Activated CD8-positive, alpha-beta memory T cell treated with anti-CD3 and anti-CD28 coated beads for 4 hours (primary cell): ENCODE measurements at places on chromosomes 4 and X.

DNA sequence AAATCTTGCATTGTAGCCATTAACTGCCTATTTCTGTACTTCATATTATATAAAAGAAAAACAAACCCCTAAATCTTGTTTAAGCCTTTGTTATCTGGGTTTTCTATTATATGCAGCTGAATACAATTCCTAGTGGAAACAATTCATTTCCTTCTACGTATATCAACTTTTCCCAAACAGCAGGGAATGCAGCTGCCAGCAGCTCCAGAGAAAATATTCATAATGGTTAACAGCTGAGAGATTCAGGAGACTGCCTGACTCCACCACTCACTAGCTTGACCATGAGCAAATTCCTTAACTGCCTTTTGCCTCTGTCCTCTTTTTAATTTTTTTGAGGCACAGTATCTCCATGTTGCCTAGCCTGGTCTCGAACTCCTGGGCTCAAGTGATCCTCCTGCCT lies 146.2 kb downstream of the SPATA18 start:
- no peak for DNase-seq

- DNase-seq: no peak
These were observed 1.6 kb downstream of the ZCCHC12 start for GRCh38 chrX:118825227-118825626.

DNA sequence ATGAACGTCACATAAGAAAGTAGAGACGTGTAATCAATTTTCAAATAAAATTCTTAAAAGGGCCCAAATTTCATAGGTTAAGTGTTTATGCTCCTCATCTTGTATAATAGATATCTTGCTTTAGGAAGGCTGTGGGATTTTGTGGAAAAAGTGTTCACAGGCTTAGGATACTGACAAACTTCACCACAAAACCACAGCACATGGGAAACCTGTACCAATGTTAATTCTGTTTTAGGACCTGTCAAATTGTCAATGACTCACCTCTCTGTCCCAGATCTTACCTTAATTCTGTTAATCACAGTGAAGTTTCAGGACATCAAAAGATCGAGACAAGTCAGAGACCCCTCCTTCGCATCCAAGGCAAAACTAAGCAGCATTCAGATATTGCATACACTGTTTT lies 24.2 kb downstream of the FGFBP1 start:
- DNase-seq: no peak

GRCh38 chr4:177281351-177281909 lies 28.2 kb upstream of the NEIL3 start:
- DNase-seq: no peak

DNA sequence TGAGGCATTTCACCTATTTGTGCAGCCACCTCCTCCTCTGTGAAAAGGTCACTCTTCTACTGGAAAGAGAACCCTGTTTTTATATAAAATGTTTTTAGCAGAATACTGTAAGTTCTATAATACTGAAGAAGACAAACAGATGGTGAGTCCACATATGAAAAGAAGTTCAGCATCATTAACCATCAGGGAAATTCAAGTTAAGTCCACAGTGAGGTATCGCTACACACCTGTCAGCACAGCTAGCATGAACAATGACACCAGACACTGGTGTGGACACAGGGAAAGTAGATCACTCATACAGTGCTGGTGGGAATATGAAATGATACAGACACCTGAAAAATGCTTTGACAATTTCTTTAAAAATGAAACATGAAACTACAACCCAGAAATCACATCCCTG lies 133.0 kb downstream of the MAD2L1 start:
- no peak for DNase-seq

DNA sequence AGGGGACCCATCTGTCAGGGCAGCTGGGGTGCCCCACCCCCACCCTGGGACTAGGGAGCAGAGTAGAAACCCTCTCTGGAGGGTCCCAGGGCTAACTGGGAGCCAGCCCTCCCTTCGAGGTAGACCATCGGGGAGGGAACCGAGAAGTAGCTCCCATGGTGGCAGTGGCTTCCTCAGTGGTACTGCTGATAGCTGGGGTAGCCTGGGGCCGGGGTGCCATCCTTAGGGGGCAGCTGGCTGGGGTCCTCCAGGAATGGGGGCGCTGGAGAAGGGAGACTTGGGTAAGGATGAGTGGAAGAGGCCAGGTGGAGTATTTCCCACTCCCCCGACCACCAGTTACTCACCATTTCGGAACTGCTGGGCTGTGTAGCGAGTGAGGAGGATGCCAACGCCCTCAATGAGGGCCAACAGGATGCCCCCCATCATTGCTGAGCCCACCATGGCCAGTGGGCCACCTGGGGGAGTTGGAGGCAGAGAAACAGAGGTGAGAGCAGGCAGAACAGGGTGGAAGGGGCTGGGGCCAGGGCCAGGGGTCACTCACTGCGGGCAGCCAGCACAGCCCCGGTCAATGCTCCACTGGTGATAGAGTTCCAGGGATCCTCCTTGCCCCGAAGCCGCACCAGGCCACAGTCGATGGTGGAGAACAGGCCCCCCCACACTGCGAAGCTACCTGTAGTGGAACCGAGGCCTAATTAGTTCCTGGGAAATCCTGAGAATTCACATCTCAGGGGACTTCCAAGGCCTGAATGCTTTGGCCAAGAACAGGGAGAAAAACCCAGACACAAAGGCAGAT lies 3.8 kb downstream of the TIMM17B start:
- no peak for DNase-seq

DNA sequence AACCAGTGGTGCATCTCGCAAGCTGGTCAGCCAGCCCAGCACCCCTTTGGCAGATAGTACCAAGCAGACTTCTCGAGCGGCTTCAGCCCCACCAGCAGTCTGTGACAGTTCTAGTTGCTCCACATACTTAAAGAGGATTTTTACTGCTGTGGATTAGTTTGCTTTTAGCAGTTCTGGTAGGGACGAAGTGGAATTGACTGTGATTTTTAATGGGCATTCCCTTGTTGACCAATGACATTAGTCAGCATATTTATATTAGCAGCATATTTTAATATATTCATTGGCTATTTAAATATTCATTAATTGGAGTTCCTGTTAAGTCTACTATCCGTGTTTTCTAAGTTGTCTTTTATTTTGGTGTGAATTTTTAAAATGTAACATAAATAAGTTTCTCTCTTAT lies 500.9 kb upstream of the FAT1 start:
- no peak for DNase-seq

- DNase-seq: no peak
These were observed 76.4 kb downstream of the CXXC4 start for GRCh38 chr4:104418286-104418685.

DNA sequence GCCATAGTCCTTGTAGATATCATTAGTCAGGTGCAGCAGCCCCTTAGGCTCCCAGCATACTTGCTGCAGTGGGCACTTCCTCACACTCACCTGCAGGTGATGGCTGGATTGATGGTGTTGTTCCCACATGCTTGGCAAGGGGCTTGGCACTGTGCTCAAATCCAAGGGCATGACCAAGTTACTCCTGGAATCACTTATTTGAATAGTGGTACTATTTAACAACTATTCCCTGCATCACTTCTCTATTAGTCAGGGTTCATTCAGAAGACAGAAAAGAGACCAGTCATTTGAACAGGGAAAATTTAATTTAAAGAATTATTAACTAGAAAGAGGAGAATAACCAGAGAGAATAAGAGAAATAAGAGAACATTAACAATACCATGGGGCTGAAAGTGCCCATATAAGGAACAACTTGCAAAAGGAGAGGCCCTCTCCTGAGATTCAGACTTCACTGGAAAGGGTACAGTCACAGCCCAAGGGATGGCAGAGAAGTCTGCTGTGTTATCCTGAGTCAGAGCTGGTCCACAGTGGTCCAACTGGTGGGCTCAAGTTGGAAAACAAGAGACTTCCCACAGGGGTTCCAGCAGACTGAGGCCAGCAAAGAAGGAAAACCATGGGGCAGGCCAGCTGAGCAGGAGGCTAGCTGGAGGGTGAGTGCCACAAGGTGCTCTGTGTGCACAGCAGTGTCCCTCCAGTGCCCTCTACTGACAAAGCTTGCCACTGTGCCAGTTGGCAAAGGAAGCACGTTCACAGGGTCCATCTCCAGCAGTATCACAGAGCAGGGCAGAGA lies 9.8 kb downstream of the SPP1 start:
- no peak for DNase-seq

DNA sequence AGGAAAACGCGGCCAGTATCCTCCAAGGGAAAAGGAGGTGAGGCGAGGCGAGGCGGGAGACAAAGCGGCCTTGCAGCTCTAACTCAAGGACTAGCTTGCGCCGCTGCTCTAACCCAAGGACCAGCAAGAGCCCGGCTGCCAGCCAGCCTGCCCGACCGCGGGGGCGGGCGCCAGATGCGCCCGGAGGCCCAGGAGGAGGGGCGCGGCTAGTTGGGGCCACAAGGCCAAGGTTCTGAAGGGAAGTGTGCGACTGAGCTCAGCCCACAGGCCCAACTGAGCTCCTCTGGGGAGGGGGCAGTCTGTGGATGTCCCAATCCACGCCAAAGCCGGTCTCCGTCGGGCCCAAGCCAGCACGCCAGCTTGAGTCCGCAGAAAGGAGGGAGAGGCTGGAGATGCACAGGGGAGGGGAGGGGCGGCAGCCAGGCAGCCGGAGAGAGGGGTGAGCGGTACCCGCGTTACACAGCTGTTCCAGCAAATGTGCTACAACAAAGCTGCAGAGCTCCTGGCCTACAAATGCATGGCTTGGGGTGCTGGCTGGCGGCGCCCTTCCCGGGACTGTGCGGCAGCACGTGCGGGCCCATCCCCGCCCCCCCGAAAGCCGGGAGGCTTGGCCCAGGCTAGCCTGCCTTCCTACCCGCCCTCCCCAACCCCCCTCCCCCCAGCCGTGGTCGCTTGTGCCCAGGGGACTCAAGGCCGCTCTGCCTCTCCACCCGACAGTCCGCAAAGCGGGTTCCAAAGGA lies 637 bp downstream of the AMER1 start:
- no peak for DNase-seq

GRCh38 chrX:47501226-47502074 lies 18.4 kb upstream of the ZNF41 start:
- DNase-seq: no peak

DNA sequence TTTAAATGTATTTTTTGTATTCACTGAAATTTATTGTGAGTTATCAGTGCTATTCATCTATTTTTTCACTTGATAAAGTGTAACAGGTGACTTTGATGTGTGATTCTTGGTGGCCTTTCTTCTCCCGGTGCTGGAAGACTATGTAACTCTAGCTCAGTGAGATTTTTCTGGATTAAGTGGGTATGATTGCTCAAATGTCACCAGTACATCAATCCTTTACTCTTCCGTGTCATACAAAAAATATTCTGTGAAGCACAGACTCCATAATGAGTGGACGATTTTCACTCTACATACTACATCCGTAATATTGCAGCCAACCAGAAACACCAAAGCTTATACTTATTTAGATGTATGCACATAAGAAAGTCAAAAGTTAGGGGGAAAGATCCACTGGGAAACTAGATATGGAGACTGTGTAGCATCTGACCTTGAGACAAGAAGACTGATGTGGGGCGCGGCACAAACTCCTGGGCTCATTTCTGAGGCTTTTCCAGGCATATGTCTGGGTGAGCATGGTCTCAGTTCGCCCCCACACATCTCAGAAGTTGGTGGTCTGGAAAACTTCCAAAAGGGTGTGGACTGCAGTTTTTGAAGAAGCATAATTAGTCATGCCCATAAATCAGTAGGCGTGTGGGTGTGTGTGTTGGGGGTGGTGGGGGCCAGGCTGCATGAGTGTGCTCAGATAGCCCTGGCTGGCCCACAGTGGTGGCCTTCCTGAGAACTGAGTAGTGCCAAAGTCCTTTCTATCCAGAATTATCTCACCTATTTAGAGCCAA lies 53.9 kb upstream of the TENM3 start:
- no peak for DNase-seq

- DNase-seq: no peak
These were observed 150.6 kb downstream of the IL15 start for GRCh38 chr4:141786946-141787345.

DNA sequence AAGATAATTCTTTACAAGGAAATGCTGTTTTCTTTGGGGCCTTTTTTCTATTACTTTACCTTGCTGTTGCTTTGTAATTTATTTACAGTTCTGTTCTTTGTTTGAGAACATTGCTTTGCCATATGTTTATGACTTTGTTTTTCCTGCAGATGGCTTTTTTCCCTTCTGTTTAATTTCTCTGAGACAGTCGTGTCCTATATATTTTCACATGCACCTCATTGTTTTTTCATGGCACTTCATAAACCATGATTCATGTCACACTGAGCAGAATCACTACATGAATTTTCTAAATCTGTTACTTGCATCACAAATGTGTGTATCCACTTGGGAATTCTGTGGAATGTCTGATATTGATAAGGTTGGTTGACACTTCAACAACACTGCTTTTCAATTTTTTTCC lies 33.0 kb upstream of the PNPLA4 start:
- DNase-seq: no peak

- DNase-seq: no peak
These were observed 12.2 kb upstream of the ODAM start for GRCh38 chr4:70183168-70183939.

- no peak for DNase-seq
These were observed 8.0 kb upstream of the PITX2 start for GRCh38 chr4:110630688-110631402.

GRCh38 chr4:185932491-185932890 lies 120.5 kb upstream of the SORBS2 start:
- DNase-seq: no peak

DNA sequence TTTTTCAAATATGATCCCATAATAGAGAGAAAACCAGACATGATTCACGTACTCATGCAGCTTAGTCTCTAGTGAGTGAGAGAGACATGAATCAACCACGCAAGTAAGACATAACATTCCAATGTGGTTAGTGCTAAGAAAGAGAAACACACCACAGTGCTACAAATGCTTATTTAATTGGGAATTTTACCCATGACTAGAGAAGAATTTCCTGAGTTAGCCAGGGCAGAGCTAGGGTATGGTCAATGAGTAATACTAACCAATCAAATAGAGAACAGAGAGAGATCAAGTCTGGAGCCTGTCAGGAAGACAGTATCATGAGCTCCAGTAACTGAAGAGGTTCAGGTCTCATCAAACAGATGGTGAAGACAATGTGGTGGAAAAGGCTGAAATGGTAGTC lies 495.2 kb downstream of the PDGFC start:
- no peak for DNase-seq

GRCh38 chr4:90958256-90958895 lies 831.2 kb downstream of the CCSER1 start:
- no peak for DNase-seq

- DNase-seq: no peak
These were observed 752.9 kb downstream of the RPA4 start for GRCh38 chrX:97636473-97637140.

DNA sequence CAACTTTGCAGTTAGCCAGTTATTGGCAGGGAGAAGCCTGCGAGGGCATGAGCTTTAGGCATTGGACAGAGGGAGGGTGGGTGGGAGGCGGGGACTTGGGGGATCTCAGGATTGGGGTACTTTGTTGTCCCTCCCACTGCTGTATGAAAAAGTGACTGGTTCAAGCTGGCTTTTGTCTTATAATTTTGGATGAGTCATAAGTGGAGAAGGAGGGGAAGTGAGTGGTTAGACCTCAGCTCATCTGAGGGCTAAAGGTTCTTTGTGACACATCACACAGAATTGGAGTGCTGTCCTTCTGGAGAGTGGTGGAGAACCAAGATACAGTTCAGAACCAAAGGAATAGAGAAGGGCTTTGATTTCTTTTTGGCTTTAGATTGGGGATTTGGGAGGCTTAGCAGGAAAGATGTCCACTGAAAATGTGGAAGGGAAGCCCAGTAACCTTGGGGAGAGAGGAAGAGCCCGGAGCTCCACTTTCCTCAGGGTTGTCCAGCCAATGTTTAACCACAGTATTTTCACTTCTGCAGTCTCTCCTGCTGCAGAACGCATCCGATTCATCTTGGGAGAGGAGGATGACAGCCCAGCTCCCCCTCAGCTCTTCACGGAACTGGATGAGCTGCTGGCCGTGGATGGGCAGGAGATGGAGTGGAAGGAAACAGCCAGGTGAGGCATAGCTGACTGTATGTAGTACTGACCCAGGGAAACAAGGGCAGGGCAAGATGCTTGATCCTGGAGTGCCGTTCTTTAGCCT lies at the start of gene SLC4A4:
SLC4A4 (plus strand) TSS at position 175 of the 748 bp plus-strand sequence.
- no peak for DNase-seq
